ENCODE measurements at places on chromosomes 3 and 15. TPM values are rescaled to one million over a fixed set of nuclear protein-coding genes. Genes with fewer than 3 reads are reported as not detected.

- no peak for DNase-seq
These were observed 38.7 kb upstream of the RASGRF1 start for GRCh38 chr15:79129235-79129634.

GRCh38 chr3:158453865-158454264 is 117.1 kb upstream of the MLF1 start:
- DNase-seq: no peak

DNA sequence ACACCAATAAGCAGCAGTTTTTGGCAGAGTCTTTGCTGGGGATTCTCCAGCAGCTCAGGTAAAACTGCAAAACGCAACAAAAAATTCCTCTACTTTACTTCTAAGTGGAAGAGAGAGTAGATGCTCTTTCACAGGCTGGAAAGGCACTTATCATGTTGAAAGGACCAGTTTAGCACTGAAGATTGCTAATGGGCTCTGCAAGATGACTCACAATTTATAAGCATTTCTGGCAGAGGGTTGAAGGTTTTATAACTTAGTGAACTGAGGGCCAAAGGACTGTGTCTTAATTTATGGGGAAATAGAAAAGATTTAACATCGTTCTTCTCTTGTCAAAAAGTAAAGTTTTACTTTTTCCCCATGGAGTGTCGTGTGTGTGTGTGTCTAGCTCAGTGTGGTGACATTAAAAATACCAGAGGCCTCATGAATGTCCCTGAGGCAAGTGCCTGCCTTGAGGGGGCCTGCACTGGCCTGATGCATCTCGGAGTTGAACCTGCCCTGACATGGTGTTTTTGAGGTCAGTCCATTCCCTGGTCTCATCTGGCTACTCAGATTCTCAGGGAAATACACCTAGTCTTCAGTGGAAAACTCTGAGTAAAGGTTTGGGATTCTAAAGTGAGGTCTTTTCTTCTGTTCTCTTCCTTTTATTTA is 1092.0 kb downstream of the NAALADL2 start:
- DNase-seq: no peak

GRCh38 chr3:59685432-59685831 is 635.6 kb upstream of the CFAP20DC start:
- no peak for DNase-seq

- no peak for DNase-seq
These were observed 28.5 kb downstream of the ACKR4 start for GRCh38 chr3:132625613-132626012.

- DNase-seq: no peak
These were observed 53.3 kb upstream of the LIPC start for GRCh38 chr15:58378241-58379085.

- no peak for DNase-seq
These were observed 2.5 kb upstream of the EOMES start for GRCh38 chr3:27724459-27725197.

Gene CTXN2
- total RNA-seq: not detected

DNA sequence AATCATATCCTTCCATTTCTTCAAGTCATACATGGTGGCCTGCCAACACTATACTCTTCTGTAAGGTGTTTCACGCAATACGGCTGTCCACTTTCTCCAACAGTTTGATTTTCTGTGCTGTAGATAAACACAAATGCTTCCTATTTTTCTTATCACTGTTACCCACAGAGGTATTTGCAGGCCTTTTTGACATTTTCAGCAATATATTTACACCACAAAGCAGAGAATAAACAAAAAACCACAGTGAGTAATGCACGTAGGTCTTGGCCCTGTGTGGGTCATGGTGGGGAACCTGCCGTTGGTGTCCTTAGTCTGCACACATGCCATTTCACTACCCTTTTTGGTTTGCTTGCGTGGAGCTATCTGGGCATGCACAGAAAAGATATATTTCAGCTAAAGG is 59.5 kb downstream of the LRRC28 start:
- DNase-seq: no peak

Gene GABRR3
- total RNA-seq: not detected

DNA sequence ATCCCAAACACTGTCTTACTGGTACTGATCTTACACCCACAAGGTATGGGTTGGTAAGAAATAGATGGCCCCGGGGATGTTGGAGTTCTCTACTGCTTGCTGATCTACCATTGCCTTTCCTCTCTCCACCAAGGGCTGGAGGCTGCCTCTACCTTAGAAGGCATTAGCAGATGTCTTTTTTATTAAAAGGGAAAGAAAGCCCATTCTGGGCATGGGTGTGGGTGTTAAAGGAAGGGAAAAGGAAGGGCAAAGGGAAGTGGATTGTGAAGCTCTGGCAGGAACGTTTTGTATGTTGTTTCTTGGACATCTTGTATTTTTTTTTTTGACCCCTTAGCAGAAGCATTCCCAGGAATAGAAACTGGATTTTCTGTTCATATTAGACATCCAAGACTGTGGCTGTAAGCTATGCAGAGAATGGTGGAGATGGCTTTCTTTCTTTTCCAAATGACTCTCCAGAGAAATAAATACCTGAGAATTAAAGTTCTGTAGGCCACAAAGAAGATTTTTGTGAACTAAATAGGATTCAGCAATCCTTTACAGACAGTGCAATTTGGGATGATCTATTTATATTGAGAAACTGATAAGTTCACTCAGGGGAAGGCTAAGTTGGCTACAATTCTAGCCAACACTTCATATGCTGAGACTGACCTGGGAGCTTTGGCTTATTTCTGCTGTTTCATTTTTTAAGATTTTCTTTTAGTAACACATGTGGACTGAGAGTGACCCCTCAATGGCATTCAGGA is 108.8 kb downstream of the TOP2B start:
- no peak for DNase-seq

Gene MESP2
- not detected for total RNA-seq

DNA sequence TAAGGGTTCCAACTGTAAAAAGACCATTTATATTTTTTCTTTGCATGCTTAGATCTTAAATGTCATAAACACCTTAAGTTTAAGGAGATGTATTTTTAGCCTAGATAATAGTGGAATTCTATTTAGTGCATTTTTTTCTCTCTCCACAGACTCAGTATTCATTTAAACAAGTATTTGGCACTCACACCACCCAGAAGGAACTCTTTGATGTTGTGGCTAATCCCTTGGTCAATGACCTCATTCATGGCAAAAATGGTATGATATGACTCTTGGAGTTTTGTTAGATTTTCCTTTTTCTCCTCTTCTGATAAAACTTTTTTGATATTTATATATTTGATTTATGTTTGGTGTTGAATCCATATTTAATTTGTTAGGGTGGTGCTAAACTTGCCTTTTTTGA is 7.3 kb downstream of the KIF23 start:
- no peak for DNase-seq

Gene GLDN
- total RNA-seq: not detected

- no peak for DNase-seq
These were observed 19.3 kb upstream of the ANXA2 start for GRCh38 chr15:60417112-60417511.

Gene STXBP5L
- total RNA-seq: not detected

Measured in CD4-positive, alpha-beta memory T cell (primary cell).